Naive thymus-derived CD4-positive, alpha-beta T cell (primary cell): ENCODE measurements at places on chromosomes 2 and 18. TPM values are rescaled to one million over a fixed set of nuclear protein-coding genes. Genes with fewer than 3 reads are reported as not detected.

The KIF1A gene
- not detected for polyA plus RNA-seq

DNA sequence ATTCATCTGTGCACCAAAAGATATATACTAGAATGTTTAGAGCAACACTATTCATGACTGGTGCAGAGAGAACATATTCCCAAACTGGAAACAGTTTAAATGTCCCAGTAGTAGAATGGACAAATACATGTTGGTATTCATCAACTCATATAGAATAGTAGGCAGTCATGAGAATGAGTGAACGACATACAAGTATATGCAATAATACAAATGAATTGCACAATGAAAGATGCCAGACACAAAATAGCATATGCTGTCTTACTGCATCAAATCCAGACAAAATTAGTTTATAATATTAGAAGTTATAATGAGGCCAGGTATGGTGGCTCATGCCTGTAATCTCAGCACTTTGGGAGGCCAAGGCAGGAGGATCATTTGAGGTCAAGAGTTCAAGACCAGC, 8.3 kb upstream of the PRKAG3 start:
- no peak for DNase-seq
- H3K27ac ChIP-seq = no peak overlapping the region
- H3K4me1 ChIP-seq = no peaks in the 10 kb centered on the region
- no peak overlapping the region for H3K4me3 ChIP-seq

- no peaks in the 10 kb centered on the region for H3K27me3 ChIP-seq
- H3K4me3 ChIP-seq = no peak overlapping the region
- no peak overlapping the region for H3K27ac ChIP-seq
- no peak for DNase-seq
- H3K36me3 ChIP-seq = no peaks in the 10 kb centered on the region
Measured at GRCh38 chr2:5609201-5609600, 83.0 kb upstream of the SOX11 start.

GRCh38 chr2:228768818-228769217, 502.3 kb downstream of the PID1 start:
- no peak overlapping the region for H3K4me3 ChIP-seq
- DNase-seq = no peak
- H3K27ac ChIP-seq = no peak overlapping the region
- no peaks in the 10 kb centered on the region for H3K27me3 ChIP-seq
- no peaks in the 10 kb centered on the region for H3K36me3 ChIP-seq

- no peaks in the 10 kb centered on the region for H3K27me3 ChIP-seq
- H3K4me1 ChIP-seq = no peaks in the 10 kb centered on the region
- H3K4me3 ChIP-seq = no peak overlapping the region
Measured at GRCh38 chr2:118834901-118835745, 12.3 kb downstream of the EN1 start.

The CFAP65 gene
- not detected for polyA plus RNA-seq

- no peak overlapping the region for H3K27ac ChIP-seq
- H3K27me3 ChIP-seq = no peaks in the 10 kb centered on the region
- H3K36me3 ChIP-seq = no peaks in the 10 kb centered on the region
- DNase-seq = no peak
- H3K4me3 ChIP-seq = no peak overlapping the region
- no peaks in the 10 kb centered on the region for H3K4me1 ChIP-seq
Measured at GRCh38 chr2:88808652-88809051, 117.2 kb downstream of the RPIA start.

The ZAP70 gene
- 166 TPM for polyA plus RNA-seq

DNA sequence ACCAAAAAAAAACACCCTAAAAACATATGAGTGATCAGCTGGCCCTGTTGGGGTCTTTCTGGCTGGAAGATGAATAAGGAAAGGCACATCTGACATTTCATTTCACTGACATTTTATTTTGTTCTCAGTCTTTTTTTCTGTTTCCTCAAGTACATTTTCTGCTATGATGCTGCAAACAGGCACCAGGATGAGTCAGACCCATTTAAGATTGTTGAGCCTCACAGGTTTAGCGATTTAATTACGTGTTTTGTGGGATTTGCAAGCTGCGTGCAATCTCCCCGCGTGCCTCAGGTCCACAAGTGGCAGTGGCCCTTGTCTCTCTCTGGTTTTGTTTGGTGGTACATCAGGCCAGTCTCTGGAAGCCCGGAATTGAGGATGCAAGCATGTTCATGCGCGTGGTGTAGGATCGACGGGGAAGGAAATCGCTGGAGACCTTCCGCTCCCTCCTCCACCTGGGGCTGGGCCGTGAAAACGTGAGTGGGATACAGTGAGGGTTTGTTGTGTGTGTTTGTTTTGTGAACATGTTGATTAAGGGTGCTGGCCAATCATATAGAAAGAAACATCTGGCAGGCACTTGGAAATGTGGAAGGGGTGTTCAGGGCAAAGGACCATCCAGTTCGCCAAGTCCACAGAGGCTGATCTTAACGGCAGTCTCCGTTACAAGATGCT, 120.2 kb upstream of the ZNF516 start:
- H3K27ac ChIP-seq = no peak overlapping the region
- no peaks in the 10 kb centered on the region for H3K36me3 ChIP-seq
- no peak for DNase-seq
- H3K4me3 ChIP-seq = no peak overlapping the region

DNA sequence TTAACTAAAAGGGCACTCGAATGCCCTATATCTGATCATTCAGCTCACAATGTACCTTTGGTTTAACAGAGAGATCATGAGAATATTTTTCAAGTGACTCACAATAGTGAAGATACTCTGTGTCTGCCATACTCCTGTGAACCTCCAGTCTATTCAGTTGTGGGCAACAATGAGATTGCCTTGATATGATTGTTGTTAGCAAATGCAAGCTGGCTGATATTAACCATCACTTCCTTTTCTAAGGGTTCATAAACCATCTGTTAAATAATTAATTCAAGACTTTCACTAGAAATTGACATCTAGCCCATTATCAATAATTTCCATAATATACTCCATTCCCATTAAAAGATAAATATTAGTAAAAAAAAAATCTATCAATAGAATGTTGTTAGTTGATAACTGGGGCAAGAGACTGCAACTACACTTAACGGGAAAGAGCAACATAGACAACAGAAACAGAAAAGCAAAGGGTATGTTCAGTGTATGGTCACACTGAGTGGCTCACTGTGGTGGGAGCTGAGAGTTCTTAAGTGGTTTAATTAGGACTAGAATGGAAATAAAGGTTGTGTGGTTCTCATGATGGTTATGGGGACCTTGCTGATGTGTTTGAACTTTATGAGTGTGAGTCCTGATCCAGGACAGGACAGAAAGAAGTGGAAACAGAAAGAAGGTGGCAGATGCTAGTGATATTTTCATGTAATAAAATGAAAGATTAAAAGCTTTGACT, 11.9 kb downstream of the IL18RAP start:
- H3K4me3 ChIP-seq = no peak overlapping the region
- H3K36me3 ChIP-seq = no peaks in the 10 kb centered on the region
- no peak overlapping the region for H3K27ac ChIP-seq
- H3K4me1 ChIP-seq = no peaks in the 10 kb centered on the region

The IL1RL2 gene
- polyA plus RNA-seq = not detected

GRCh38 chr18:25099895-25100294, 252.1 kb downstream of the ZNF521 start:
- H3K27ac ChIP-seq = no peak overlapping the region
- no peak overlapping the region for H3K4me3 ChIP-seq

The SULT1C2 gene
- not detected for polyA plus RNA-seq

The MYO5B gene
- 0.04 TPM for polyA plus RNA-seq

DNA sequence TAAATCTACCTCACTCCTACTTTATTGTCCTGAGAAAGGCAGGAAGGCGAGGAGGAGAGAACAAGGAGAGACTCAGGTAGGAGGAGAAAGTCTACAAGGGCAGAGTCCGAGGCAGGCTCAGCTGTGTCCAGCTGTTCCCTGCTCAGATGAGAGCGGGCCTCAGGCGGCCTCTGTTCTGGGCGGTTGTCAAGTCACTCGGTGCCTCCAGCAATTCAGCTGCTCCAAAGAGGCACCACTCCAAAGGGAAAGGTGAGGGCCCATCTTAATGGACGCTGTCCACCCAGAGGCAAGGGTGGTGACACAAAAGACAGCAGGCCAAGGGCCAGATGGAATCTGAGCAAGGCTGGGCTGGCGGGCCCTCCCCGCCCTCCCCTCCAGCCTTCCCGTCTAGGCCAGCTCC, 101.4 kb upstream of the EPAS1 start:
- no peaks in the 10 kb centered on the region for H3K27me3 ChIP-seq
- no peak overlapping the region for H3K4me3 ChIP-seq
- peaks cover 5% of the 10 kb centered on the region for H3K4me1 ChIP-seq
- H3K27ac ChIP-seq = no peak overlapping the region
- no peak for DNase-seq

The CERKL gene
- 4.5 TPM for polyA plus RNA-seq

- H3K27me3 ChIP-seq = no peaks in the 10 kb centered on the region
- H3K27ac ChIP-seq = no peak overlapping the region
- no peak for DNase-seq
- no peaks in the 10 kb centered on the region for H3K36me3 ChIP-seq
- H3K4me3 ChIP-seq = no peak overlapping the region
Measured at GRCh38 chr2:218679119-218679518, 7.2 kb downstream of the STK36 start.

DNA sequence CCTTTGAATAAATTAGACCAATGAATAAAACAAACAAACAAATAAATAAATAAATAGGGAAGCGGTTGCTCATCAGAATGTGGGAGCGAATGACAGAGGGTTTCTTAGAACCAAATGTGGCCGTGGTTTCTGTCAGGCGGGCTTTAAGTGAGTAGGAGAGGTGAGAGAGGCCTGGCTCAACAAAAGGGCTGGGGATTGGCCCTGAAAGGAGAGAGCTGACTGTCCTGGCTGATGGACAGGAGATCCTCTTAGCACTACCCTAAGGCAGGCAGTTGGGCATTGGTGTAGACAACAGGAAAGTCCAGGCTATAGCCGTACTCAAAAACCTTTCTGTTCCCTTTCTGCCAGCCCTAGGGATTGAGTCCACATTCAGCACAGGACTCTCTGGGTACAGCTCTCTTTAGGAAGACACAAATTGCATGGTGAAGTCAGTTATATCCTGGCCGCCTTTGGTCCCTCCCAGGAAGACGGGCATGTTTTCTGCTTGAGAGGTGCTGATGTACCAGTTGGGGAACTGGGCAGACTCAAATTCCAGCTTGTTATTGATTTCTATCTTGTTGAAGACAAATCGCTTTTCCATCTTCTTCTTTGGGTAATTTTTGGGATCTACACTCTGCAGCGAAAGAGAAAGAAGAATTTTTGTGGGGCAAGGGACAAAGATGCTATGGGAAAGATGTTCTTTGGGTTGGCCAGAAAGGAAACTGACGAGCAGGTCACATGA, 6.5 kb downstream of the IL1B start:
- H3K36me3 ChIP-seq = no peaks in the 10 kb centered on the region
- no peaks in the 10 kb centered on the region for H3K27me3 ChIP-seq
- H3K4me3 ChIP-seq = no peak overlapping the region
- DNase-seq = no peak

GRCh38 chr2:18047213-18047611, 168.7 kb downstream of the KCNS3 start:
- no peak overlapping the region for H3K4me3 ChIP-seq
- H3K36me3 ChIP-seq = no peaks in the 10 kb centered on the region
- H3K27ac ChIP-seq = no peak overlapping the region
- no peaks in the 10 kb centered on the region for H3K4me1 ChIP-seq
- no peaks in the 10 kb centered on the region for H3K27me3 ChIP-seq

DNA sequence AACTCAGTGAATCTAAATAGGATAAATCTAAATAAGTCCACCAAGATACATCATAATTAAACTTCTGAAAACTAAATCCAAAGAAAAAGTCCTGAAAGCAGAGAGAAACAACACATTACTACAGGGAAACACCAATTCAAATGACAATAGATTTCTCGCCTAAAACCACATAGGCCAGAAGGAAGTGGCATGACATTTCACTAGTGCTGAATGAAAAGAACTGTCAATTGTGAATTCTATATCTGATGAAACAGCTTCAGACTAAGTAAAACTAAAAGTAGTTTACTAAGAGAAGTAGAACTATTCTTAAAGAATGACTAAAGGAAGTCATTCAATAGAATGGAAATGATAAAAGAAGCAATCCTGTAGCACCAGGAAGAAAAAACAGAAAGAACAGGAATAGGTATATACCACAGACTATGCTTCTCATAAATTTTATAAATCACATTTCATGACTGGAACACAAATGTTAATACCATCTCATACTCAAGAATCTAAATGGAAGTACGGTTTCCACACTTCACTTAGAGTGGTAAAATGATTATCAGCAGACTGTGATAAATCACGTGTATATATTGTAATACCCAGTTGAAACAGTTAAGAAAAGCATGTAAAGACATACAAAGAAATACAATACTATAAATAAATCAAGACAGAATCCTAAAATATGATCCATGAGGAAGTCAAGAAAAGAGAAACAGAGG, 46.4 kb downstream of the ASXL2 start:
- DNase-seq = no peak
- H3K4me1 ChIP-seq = peaks cover 9% of the 10 kb centered on the region
- H3K27ac ChIP-seq = no peak overlapping the region
- H3K36me3 ChIP-seq = no peaks in the 10 kb centered on the region
- no peaks in the 10 kb centered on the region for H3K27me3 ChIP-seq

- H3K27me3 ChIP-seq = no peaks in the 10 kb centered on the region
- DNase-seq = no peak
- H3K4me1 ChIP-seq = peaks cover 7% of the 10 kb centered on the region
- H3K4me3 ChIP-seq = no peak overlapping the region
Measured at GRCh38 chr2:234410526-234410925, 86.4 kb downstream of the ARL4C start.

GRCh38 chr2:110977403-110977802, 143.3 kb upstream of the BCL2L11 start:
- DNase-seq = no peak
- H3K4me1 ChIP-seq = no peaks in the 10 kb centered on the region
- no peaks in the 10 kb centered on the region for H3K36me3 ChIP-seq
- H3K4me3 ChIP-seq = no peak overlapping the region

DNA sequence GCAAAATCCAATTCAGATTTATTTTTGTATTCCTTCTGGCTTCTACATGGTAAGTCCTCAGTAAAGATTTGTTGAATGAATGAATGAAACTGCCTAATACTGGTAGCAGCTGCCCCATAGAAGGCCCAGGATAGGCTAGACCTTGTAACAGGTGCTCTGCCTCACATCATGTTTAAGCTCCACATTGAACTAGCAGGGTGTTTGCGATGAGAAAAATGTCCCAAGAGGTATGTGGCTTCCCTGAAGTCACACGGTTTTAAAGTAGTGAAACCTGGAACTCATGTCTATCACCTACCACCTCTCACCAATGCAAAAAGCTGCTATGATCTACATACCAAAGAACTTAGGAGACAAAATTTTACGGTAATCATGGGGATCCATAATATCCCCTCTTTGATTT, 765 bp upstream of the LHCGR start:
- H3K27ac ChIP-seq = no peak overlapping the region
- no peaks in the 10 kb centered on the region for H3K4me1 ChIP-seq
- no peaks in the 10 kb centered on the region for H3K36me3 ChIP-seq
- no peaks in the 10 kb centered on the region for H3K27me3 ChIP-seq
- no peak for DNase-seq

GRCh38 chr2:178258916-178259315, 64.6 kb downstream of the OSBPL6 start:
- no peaks in the 10 kb centered on the region for H3K36me3 ChIP-seq
- no peak for DNase-seq
- H3K4me1 ChIP-seq = no peaks in the 10 kb centered on the region

GRCh38 chr2:9629222-9630116, 1.3 kb downstream of the YWHAQ start:
- H3K27ac ChIP-seq = peak overlapping the region; percentile 94
- H3K27me3 ChIP-seq = no peaks in the 10 kb centered on the region
- H3K4me3 ChIP-seq = peak overlapping the region; percentile 60
- no peak for DNase-seq
- H3K36me3 ChIP-seq = peaks cover 3% of the 10 kb centered on the region

- H3K27ac ChIP-seq = no peak overlapping the region
- no peaks in the 10 kb centered on the region for H3K36me3 ChIP-seq
- no peak overlapping the region for H3K4me3 ChIP-seq
- no peaks in the 10 kb centered on the region for H3K27me3 ChIP-seq
- H3K4me1 ChIP-seq = peaks cover 4% of the 10 kb centered on the region
- no peak for DNase-seq
Measured at GRCh38 chr2:9634133-9634532, 3.3 kb upstream of the YWHAQ start.
